Activated CD4-positive, alpha-beta memory T cell treated with anti-CD3 and anti-CD28 coated beads, Interleukin-2, amount 10 ng/mL, durations not matched to agents 7 days and 5 days (primary cell): ENCODE measurements at places on chromosomes 7 and 10.
A peak's percentile ranks its signal among the peaks of the same experiment; 100 is the strongest.

GRCh38 chr7:15489383-15489782, 72.4 kb downstream of the AGMO start:
- no peak overlapping the region for H3K27ac ChIP-seq
- no peaks in the 10 kb centered on the region for H3K27me3 ChIP-seq
- H3K36me3 ChIP-seq = no peaks in the 10 kb centered on the region
- H3K4me3 ChIP-seq = no peak overlapping the region

GRCh38 chr10:13614530-13615332, 28.0 kb downstream of the PRPF18 start:
- H3K4me3 ChIP-seq = no peak overlapping the region
- H3K27ac ChIP-seq = no peak overlapping the region
- no peaks in the 10 kb centered on the region for H3K4me1 ChIP-seq

DNA sequence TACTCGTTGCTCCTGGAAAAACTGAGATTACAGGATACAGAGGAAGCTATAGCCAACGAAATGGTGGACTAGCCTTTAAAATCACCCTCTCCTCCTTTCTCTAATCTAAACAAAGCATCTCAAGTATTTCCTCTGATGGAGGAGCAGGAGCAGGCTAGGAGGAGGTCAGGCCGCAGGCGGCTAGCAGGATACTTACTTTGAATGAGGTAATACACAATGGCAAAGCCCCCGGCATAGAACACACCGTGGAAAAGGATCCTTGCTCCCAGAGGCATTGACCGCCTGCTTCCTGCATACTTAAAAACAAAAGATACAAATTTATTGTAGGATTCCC, 64.4 kb downstream of the STK17A start:
- H3K4me1 ChIP-seq = peaks cover 93% of the 10 kb centered on the region
- H3K36me3 ChIP-seq = peaks cover 50% of the 10 kb centered on the region
- peak overlapping the region; percentile 98 for H3K27ac ChIP-seq
- no peak for DNase-seq

DNA sequence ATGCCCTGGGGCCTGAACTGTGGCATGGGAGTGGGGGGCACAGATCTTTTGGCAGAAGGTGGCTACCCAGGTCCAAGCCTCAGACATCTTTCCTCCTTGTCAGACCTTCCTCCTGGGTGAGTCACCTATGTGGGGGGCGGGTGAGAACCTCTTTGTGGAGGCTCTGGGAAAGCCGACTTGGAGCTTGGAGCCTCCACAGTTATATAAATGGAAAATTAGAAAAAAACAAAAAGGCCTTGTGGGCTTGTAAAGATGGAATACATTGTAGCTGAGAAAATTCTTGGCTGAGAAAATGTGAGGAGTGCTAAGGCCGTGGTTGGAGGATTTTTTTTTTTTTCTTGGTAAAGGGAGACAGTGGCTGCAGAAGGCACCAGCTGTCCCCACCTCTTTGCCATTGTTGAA, 292.5 kb downstream of the CCDC3 start:
- DNase-seq = no peak
- no peak overlapping the region for H3K4me3 ChIP-seq
- peaks cover 79% of the 10 kb centered on the region for H3K4me1 ChIP-seq
- H3K27me3 ChIP-seq = no peaks in the 10 kb centered on the region
- peak overlapping the region; percentile 67 for H3K27ac ChIP-seq

DNA sequence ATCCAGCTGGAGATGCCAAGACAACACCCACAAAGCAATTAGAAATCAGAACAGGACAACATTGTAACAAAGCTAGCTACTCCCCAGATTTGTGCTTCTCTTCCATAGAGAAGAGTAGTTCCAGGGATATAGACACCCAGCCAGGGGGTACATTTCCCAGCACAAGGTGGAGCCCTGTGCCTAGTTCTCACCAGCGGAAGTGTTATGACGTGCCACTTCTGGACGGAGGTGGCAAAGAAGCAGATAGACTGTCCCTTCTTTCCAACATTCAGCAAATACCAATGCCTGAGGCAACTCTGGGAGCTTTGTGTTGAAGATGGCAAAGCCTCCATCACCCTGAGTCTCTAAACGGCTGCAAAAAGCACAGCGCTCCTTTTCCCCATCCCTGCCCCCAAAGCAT, 23.4 kb upstream of the GSAP start:
- H3K27me3 ChIP-seq = peaks cover 2% of the 10 kb centered on the region
- no peak for DNase-seq
- no peaks in the 10 kb centered on the region for H3K36me3 ChIP-seq
- no peak overlapping the region for H3K27ac ChIP-seq
- H3K4me1 ChIP-seq = peaks cover 16% of the 10 kb centered on the region
- H3K4me3 ChIP-seq = no peak overlapping the region

- no peak for DNase-seq
- no peaks in the 10 kb centered on the region for H3K36me3 ChIP-seq
- no peaks in the 10 kb centered on the region for H3K27me3 ChIP-seq
These were observed 138.4 kb upstream of the TNS3 start for GRCh38 chr7:47720141-47720906.

GRCh38 chr7:42843205-42843800, 68.6 kb downstream of the C7orf25 start:
- H3K4me1 ChIP-seq = no peaks in the 10 kb centered on the region
- H3K27ac ChIP-seq = no peak overlapping the region
- no peaks in the 10 kb centered on the region for H3K36me3 ChIP-seq
- DNase-seq = no peak
- H3K27me3 ChIP-seq = peaks cover 20% of the 10 kb centered on the region
- H3K4me3 ChIP-seq = no peak overlapping the region

DNA sequence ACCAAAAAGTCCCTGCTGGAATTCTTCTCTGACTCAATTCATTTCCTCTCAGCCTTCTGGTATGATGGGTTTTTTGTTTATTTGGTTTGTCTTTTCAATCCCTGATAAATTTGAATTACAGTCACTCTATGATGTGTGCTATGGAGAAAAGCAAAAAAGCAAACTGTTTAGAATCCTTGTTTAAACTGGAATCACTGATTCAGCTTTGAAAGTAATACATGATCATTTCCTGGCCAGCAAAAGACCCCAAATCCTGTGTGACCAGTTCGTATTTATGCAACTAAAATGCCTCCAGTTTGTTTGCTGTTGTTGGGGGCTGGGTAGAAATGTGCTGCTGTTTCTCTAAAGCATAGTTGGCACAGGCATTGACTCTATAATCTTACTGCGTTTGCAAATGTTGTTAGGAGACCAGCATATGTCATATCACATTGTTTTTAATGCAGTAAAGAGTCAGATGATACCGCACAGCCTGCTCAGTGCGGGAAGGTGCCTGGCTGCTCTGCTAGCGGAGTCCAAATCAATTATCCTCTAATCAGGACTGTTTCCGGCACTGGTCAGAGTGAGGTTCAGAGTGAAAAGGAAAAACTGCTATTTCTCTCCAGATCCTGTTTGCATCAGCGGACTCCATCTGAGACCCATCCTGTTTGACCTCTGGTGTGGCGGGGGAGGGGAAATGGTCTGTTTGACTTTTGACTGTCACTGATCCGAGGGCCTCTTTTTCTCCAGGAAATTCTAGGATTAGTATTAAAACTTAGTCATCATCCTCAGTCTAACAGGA, 40.6 kb upstream of the ADD3 start:
- peaks cover 7% of the 10 kb centered on the region for H3K27me3 ChIP-seq
- H3K36me3 ChIP-seq = no peaks in the 10 kb centered on the region
- DNase-seq = no peak
- H3K4me1 ChIP-seq = peaks cover 4% of the 10 kb centered on the region
- H3K27ac ChIP-seq = no peak overlapping the region
- H3K4me3 ChIP-seq = no peak overlapping the region

- no peak overlapping the region for H3K27ac ChIP-seq
- no peak overlapping the region for H3K4me3 ChIP-seq
- H3K4me1 ChIP-seq = no peaks in the 10 kb centered on the region
- no peaks in the 10 kb centered on the region for H3K36me3 ChIP-seq
- no peak for DNase-seq
These were observed 190.3 kb upstream of the GRM3 start for GRCh38 chr7:86453454-86453853.

- DNase-seq = peak; percentile 28
- peak overlapping the region; percentile 59 for H3K4me3 ChIP-seq
- H3K4me1 ChIP-seq = peaks cover 20% of the 10 kb centered on the region
- H3K36me3 ChIP-seq = peaks cover 6% of the 10 kb centered on the region
- H3K27ac ChIP-seq = no peak overlapping the region
These were observed 29.0 kb downstream of the AGAP3 start for GRCh38 chr7:151115121-151115835.

DNA sequence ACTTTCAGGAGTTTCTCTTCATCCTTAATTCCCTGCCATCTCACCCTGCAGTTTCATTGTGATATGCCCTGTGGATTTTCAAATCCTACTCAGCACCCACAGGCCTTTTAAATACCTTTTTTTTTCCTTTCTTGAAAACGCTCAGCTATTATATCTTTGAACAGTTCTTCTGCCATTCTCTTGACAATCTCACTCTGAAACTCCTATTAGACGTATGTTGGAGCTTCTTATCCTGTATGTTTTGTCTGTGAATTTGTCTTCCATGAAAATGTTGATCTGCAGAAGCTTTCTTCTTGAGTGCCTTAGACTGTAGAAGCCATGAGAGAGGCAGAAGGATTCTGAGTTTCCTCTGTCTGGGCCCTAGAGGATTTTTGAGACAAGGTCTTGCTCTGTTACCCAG, 18.9 kb upstream of the YAE1 start:
- H3K27me3 ChIP-seq = peaks cover 9% of the 10 kb centered on the region
- no peak overlapping the region for H3K27ac ChIP-seq
- H3K4me3 ChIP-seq = no peak overlapping the region
- DNase-seq = no peak
- no peaks in the 10 kb centered on the region for H3K4me1 ChIP-seq
- peaks cover 5% of the 10 kb centered on the region for H3K36me3 ChIP-seq

GRCh38 chr10:128173386-128173785, 47.2 kb upstream of the MKI67 start:
- H3K27ac ChIP-seq = no peak overlapping the region
- no peak overlapping the region for H3K4me3 ChIP-seq
- H3K36me3 ChIP-seq = peaks cover 5% of the 10 kb centered on the region
- H3K4me1 ChIP-seq = peaks cover 2% of the 10 kb centered on the region

DNA sequence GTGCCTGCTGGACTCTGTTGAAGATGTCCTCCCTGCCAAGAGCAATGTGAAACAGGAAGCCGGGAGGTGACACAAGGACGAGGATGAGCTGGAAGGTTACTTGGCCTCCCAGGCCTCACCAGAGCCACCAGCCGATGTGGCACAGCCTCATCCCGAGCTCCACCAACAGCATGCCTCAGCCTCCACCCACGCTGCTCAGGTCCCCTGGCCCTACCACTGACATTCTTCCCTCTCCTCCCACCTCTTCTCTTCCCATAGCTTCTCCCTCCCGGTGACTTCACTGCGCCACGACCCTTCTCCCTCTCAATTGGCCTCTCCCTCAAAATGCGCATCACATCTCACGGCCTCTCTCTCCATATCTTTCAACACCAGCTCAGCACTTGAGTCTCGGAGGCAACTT, 249.9 kb downstream of the SKAP2 start:
- H3K4me3 ChIP-seq = no peak overlapping the region
- H3K27ac ChIP-seq = no peak overlapping the region
- no peaks in the 10 kb centered on the region for H3K4me1 ChIP-seq
- H3K27me3 ChIP-seq = peaks cover 3% of the 10 kb centered on the region

GRCh38 chr10:69172241-69172982, 7.6 kb upstream of the SUPV3L1 start:
- H3K27ac ChIP-seq = no peak overlapping the region
- peaks cover 7% of the 10 kb centered on the region for H3K4me1 ChIP-seq
- H3K27me3 ChIP-seq = no peaks in the 10 kb centered on the region
- no peak overlapping the region for H3K4me3 ChIP-seq
- peaks cover 49% of the 10 kb centered on the region for H3K36me3 ChIP-seq

GRCh38 chr7:29839302-29839701, 33.0 kb downstream of the WIPF3 start:
- peaks cover 5% of the 10 kb centered on the region for H3K27me3 ChIP-seq
- H3K27ac ChIP-seq = no peak overlapping the region
- DNase-seq = no peak
- H3K36me3 ChIP-seq = no peaks in the 10 kb centered on the region
- no peaks in the 10 kb centered on the region for H3K4me1 ChIP-seq
- H3K4me3 ChIP-seq = no peak overlapping the region

- H3K27me3 ChIP-seq = peaks cover 9% of the 10 kb centered on the region
- no peak overlapping the region for H3K27ac ChIP-seq
- no peaks in the 10 kb centered on the region for H3K36me3 ChIP-seq
- no peaks in the 10 kb centered on the region for H3K4me1 ChIP-seq
These were observed 82.7 kb upstream of the WIPF3 start for GRCh38 chr7:29723599-29723998.

- no peak for DNase-seq
- peaks cover 3% of the 10 kb centered on the region for H3K4me1 ChIP-seq
- no peak overlapping the region for H3K4me3 ChIP-seq
- H3K27me3 ChIP-seq = no peaks in the 10 kb centered on the region
- H3K27ac ChIP-seq = no peak overlapping the region
These were observed 96.7 kb downstream of the PAXIP1 start for GRCh38 chr7:154906201-154906600.

DNA sequence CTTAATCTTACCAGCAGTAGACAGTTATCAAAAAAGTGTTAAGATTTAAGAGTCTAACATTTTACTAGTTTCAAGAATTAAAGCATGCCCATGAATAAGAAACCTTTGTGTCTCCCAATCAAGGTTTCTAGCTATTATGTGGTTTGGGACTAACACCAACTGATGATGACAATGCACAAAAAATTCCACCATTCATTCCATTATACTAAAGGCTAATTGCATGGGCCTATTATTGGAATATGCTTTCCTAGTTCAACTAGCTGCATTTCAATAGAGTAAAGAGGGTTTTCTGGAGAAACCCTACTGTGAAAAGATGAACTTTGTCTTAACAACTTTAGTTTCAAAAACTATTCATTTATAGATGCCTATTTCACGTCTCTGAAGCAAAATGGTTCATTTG, 44.6 kb downstream of the UBE2H start:
- H3K4me1 ChIP-seq = peaks cover 58% of the 10 kb centered on the region
- no peaks in the 10 kb centered on the region for H3K27me3 ChIP-seq
- H3K36me3 ChIP-seq = peaks cover 68% of the 10 kb centered on the region
- H3K4me3 ChIP-seq = no peak overlapping the region

GRCh38 chr7:121562259-121562658, 166.2 kb upstream of the FAM3C start:
- no peak overlapping the region for H3K4me3 ChIP-seq
- DNase-seq = no peak

DNA sequence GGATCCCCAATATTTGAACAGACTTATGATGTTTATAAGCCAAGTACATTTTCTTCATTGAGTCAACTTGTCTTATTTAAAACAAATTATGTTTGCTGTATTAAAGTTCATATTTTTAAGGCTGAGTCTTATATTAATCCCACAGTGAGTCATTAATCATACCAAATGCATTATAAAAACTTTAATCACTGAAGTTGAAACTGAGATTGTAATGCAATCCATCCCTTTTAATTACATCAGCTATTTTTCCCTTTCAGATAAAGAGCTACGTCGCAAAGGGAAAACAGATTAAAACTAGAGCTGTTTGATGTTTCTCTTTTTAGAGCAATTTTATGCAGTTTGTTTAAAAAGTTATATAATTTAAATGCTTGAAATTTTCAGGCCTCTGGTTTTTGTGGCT, 183.0 kb downstream of the ARID5B start:
- H3K4me3 ChIP-seq = no peak overlapping the region
- H3K27ac ChIP-seq = peak overlapping the region; percentile 75
- no peaks in the 10 kb centered on the region for H3K27me3 ChIP-seq
- H3K4me1 ChIP-seq = peaks cover 84% of the 10 kb centered on the region
- DNase-seq = no peak
- peaks cover 86% of the 10 kb centered on the region for H3K36me3 ChIP-seq

GRCh38 chr7:139563856-139564255, 40.4 kb downstream of the CLEC2L start:
- peaks cover 3% of the 10 kb centered on the region for H3K36me3 ChIP-seq
- H3K27ac ChIP-seq = no peak overlapping the region
